ENCODE measurements at places on chromosomes 5 and 9.

GRCh38 chr9:138051586-138052321 is 174.2 kb downstream of the CACNA1B start:
- DNase-seq = no peak

- DNase-seq = no peak
These were observed 35.4 kb downstream of the PNPLA7 start for GRCh38 chr9:137514691-137515337.

DNA sequence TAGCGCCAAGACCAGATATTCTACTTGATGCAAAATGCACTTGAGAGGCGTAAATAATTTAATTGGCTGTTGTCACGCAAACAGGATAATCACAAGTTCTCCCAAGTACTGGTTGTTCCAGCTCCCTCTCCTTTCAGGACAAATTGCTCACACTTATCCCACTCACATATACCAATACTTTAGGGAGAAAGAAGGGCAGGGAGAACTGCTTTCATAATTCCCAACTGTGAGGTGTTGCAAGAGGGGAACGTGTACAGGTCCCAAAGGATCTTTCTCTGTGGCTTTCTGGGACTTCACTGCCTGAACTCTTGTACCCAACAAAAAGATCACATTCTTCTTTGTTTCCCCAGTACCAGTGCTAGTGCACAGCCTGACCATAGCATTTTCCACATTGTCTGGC is 21.5 kb upstream of the TGFBI start:
- DNase-seq = no peak

DNA sequence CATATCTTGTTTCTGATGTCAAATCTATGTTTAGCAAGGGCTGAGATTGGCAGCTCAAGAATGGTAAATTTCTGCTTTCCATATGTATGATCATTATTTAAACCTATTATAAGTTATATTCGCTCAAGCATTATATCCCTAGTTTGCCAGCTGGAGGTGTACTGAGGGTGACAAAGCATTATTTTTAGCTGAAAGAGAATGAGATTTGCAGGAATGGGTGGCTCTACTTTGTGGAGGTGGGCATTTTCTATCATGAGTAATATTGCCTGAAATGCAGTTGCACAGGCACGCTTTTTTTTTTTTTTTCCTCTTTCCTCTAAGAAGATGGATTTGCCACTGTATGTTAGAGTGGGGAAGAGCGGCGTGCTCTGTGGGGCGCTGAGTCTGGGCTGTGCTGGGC is 393.8 kb downstream of the EBF1 start:
- no peak for DNase-seq

GRCh38 chr5:180133551-180133950 is 62.0 kb upstream of the RNF130 start:
- no peak for DNase-seq

DNA sequence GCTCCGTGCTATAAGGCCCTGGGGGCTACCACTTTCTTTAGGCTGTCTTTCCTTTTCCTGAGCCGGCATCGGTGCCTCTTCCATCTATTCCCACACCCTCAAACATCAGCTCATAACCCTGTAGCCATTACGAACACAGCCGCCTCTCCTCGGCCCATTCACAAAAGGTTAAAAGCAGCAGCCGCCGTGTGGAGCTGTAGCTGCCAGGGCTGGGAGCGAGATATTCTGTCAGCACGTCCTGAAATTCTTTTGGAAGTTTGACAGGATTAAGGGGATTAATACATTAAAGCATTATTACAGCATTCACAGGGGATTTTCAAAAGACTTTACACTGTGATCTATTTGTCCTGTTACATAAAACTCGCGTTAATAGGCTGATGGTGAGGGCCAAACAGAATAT is 428.2 kb downstream of the CDK5RAP2 start:
- DNase-seq = no peak

DNA sequence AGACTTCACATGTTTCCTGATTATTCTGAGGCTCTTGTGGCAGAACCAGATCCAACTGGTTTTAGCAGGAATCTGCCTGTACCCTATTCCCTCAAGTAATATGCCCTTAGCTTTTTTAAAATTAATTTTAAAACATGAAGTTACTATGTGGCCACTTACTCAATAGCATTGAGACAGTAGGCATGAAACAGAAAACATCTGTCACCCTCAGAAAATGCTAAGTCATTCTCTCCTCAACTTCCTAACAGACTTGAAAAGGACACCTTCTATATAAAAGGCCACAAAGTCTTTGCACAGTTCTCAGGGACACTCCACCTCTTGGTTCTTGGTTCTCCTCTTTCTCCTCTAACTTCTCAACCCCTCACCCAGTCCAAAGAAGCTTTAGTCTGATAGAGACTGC is 277.8 kb downstream of the RAB3C start:
- no peak for DNase-seq

DNA sequence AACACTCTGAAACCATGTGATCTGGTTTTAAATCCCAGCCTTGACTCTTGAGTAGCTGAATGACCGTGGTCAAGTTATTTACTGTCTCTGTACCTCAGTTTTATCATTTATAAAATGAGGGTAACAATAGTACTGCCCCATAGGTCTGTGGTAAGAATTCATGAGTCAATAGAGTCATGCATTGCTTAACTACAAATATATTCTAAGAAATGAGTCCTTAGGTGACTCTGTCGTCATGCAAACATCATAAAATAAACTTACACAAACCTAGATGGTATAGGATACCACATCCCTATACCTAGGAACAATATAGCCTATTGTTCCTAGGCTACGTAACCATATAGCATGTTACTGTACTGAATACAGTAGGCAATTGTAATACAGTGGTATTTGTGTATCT is 20.3 kb upstream of the ABCA1 start:
- DNase-seq = no peak

- DNase-seq = no peak
These were observed 63.8 kb upstream of the COL15A1 start for GRCh38 chr9:98879963-98880310.

GRCh38 chr5:44659334-44659733 is 149.4 kb upstream of the MRPS30 start:
- no peak for DNase-seq

- DNase-seq = no peak
These were observed 8.9 kb downstream of the IFNE start for GRCh38 chr9:21473236-21473635.

- DNase-seq = no peak
These were observed 7.3 kb upstream of the ANGPTL2 start for GRCh38 chr9:127129718-127130085.

DNA sequence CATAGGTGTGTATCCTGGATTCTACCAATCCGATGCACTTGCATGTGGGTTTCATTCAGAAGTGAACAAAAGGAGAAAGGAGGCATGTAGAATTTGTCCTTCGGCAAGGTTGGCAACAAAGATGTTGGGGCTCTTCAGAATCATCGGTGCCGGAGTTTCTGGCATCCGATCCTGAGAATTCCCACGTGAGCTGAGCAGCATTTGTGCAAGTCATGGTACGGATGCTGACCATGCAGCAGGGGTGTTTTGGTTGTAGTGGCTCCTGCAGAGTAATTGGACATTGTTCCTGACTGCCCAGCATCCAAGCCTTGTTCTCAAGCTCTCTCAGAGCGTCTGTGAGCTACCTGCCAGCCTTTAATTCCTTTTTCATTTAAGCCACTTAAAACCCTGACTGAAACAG is 19.0 kb upstream of the POC5 start:
- DNase-seq = no peak

- no peak for DNase-seq
These were observed 18.0 kb downstream of the OTULINL start for GRCh38 chr5:14599476-14600127.

DNA sequence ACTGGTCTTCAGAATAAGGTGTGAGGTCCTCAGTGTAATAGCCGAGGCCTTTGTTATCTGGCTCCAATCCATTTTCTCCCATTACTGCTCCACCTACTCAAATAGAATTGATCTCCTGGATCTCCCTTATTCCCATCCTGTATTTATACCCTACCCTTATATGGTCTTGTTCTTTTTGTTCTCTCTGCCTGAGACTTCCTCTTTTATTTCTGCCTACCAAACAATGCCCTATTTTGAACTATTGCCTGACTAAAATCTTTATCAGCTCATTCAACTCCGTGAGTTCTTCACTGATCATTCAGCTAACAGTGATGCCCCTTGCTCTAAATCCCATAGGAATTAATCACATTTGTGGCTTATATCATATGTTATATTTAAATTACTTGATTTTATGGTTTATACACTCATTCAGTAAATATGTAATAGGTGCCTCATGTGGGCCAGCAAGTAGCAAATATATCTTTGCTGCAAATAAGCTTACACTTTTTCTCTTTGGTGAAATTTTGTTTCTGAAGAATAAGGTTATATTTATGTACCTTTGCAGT is 417.5 kb upstream of the MEF2C start:
- DNase-seq = no peak

DNA sequence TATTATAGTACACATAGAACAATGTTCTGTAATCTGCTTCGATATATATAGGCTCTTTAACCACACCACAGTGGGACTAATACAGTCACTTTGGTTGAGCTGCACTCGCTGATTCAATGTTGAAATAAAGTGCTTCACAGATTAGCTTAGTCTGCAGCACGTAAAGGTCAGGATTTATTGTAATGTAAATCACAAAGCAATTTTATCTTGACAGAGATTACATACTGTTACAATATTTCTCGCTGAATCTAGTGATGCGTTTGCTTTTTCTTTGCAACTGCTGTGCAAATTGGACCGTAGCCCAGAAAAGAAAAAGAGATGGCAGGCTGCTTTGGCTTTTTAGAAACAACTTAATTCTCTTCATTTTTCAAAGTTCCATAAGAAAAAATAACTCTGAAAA is 52.9 kb downstream of the CETN3 start:
- DNase-seq = no peak

GRCh38 chr9:134591573-134591981 is 50.0 kb upstream of the COL5A1 start:
- no peak for DNase-seq

- DNase-seq = no peak
These were observed 17.7 kb downstream of the ROPN1L start for GRCh38 chr5:10459080-10460055.

DNA sequence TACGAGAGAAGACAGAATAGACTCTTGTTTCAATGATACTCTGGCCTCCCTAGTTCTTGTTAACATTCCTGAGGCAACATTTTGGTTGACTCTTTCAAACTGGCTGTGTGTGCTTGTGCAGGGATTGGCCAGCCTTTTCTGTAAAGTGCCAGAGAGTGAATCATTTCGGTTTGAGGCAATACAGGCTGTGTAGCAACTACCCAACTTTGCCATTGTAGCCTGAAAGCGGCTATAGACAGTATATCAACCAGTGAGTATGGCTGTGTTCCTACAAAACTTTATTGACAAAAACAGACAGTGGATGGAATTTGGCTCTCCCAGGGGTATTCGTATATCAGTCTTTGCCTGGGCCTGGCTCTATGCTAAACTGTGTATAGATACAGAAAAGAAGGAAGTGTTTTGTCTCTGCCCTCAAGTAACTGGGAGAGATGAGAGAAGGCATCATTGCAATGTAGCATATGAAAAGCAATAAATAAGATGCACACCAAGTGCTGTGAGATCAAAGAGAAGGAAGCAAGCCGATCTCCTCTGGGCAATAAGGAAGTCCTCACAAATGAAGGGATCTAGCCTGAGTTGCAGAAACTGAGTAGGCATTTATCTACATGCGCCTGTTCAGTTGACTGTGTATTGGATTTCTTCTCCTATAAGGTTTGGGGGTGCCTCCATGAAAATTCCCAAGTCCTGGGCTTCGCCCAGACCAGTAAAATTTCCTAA is 568.0 kb upstream of the KLF4 start:
- DNase-seq = no peak

DNA sequence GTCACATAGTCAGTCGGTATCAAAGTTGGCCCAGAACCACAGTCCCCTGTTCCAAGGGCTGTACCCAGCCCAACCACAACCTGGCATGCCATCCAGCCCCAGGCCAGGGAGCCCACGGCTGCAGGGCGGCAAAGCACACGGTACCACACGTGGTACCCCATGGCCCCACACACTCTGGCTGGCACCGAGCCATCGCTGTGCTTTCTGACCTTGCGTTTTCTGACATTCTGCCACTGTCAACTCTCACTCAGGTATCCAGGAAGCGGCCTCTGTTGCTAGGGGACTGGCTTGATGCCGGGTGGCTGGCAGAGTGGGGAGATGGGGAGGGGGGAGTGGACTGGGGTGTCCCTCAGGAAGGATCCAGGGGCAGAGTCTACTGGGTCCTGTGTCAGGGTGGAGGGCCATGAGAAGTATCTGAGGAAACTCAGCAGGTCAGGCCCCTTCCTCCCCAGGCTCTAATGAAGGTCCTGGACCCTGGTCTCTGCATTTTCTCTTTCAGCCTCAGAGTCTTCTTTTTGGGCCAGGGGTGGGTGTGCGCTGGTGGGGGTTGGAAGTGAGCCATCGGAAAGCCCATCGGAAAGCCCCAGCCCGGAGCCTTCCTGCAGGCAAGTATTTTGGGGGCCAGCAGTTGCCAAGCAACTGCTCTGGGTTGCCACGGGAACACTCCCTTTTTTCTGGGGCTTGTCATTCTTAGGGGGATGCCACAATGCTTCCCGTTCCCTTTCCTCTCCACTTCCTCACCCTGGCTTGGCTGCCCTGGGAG is 21.0 kb upstream of the RALGDS start:
- DNase-seq = peak; percentile 85

DNA sequence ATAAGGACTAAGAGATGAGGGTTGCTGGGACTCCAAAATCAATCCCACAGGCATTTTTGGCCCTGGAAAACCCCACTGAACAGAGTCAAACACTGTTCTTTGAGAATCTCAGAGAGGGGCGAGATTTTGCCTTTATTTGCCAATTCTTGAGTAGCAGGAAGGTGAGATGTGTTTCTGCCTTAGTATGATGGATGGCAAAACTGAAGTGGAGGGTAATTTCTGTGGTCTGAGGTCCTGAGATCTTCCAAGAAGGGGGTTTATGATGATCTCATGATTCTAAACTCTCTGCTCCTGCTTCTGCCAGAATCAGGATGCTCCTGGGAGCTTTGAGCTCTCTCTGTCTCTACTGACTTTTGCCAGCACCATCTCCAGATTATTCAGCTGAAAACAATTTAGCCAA is 174.8 kb upstream of the CLINT1 start:
- DNase-seq = no peak

DNA sequence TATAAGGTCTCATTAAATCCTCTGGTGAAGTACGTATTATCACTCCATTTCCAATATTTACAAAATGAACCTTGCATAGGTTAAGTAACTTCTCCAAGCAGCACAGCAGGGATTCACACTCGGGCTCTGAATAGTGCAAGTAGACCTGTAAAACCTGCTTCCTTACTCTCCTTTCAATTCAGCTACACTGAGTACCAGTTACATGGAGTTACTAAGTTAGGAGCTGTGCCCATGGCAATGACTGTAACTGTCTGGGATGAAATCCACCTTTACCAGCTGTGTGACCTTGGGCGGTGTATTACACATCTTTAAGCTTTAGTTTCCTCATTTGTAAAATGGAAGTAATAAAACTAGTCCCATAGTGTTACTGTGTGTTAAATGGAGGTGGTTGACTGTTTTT is 15.9 kb upstream of the MOB3B start:
- DNase-seq = no peak

DNA sequence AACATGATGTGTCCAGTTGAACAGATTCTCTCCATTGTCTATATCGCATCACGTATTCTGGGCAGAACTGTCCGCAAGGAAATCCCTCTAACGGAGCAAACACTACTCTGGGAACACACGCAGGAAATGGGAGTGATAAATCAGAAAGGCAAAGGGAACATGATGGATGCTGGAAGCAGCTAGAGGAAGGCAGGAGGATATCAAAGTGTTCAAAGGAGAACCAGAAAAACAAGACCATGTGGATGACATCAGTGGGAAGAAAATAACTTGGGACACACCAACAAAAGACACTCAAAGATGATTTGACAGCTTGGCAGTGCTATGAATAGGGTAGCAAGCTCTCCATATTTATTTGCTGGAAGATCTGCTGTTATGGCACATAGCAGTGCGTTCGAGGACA is 142.9 kb downstream of the PLK2 start:
- DNase-seq = no peak

- no peak for DNase-seq
These were observed 617.2 kb downstream of the PDE4D start for GRCh38 chr5:59276325-59276675.

All from effector memory CD4-positive, alpha-beta T cell (primary cell).